Ascending aorta (tissue), 2 donors: ENCODE measurements at places on chromosomes 4 and X. TPM values are rescaled to one million over a fixed set of nuclear protein-coding genes. Genes with fewer than 3 reads are reported as not detected.

UVSSA gene
- 56.9 TPM for total RNA-seq

MTHFD2L gene
- not detected for total RNA-seq

DNA sequence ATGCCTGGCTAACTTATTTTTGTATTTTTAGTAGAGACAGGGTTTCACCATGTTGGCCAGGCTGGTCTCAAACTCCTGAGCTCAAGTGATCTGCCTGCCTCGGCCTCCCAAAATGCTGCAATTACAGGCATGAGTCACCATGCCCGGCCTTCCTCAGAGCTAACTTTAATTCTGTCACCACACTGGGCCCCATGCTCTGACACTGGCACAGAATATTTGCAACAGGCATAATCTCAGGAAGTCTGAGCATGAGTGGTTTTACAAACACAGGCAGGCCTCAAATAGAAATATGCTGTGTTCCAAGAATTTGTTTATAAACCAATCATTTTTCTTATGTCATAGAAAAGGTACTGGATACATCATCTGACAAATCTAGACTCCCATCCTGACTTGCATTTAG lies 32.7 kb upstream of the FAM9C start:
- no peaks in the 10 kb centered on the region for H3K27me3 ChIP-seq
- H3K4me1 ChIP-seq, result peaks cover 6% of the 10 kb centered on the region
- peak; percentile 71 for DNase-seq
- H3K27ac ChIP-seq, result peak overlapping the region; percentile 53
- H3K36me3 ChIP-seq, result no peaks in the 10 kb centered on the region

GUCY1A1 gene
- 37.1 TPM for total RNA-seq

FDCSP gene
- total RNA-seq, result not detected

GRCh38 chr4:11183356-11183740 lies 245.3 kb downstream of the HS3ST1 start:
- H3K4me1 ChIP-seq, result no peaks in the 10 kb centered on the region
- H3K27ac ChIP-seq, result no peak overlapping the region
- H3K27me3 ChIP-seq, result no peaks in the 10 kb centered on the region
- DNase-seq, result no peak

- no peak overlapping the region for H3K27ac ChIP-seq
- H3K4me3 ChIP-seq, result no peak overlapping the region
- no peaks in the 10 kb centered on the region for H3K36me3 ChIP-seq
- no peaks in the 10 kb centered on the region for H3K4me1 ChIP-seq
- no peak for DNase-seq
Observed at GRCh38 chrX:127572471-127572870, 479.7 kb downstream of the ACTRT1 start.

DNA sequence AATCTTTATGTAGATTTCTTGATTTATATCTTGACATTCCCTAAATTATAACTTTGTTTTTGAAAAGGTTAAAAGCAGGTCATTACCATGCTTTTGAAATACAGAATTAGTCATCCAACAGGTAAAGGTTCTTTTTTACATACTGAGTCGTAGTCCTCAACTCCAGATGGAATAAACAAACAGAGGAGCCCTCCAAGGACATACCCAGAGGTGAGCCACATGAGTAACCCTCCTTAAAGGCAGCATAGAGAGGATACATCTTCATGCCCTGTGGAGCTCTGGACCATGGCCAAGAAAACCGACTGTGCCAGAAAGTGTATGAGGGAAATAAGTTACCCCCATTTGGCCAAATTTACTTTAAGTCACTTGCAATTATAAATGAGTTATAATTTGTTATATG lies 95.3 kb upstream of the MCF2 start:
- DNase-seq, result no peak
- H3K36me3 ChIP-seq, result peaks cover 7% of the 10 kb centered on the region
- no peaks in the 10 kb centered on the region for H3K27me3 ChIP-seq
- H3K27ac ChIP-seq, result no peak overlapping the region
- no peaks in the 10 kb centered on the region for H3K4me1 ChIP-seq

GPRIN3 gene
- total RNA-seq, result 2.1 TPM

- H3K36me3 ChIP-seq, result no peaks in the 10 kb centered on the region
- H3K27me3 ChIP-seq, result no peaks in the 10 kb centered on the region
- no peak overlapping the region for H3K4me3 ChIP-seq
- DNase-seq, result no peak
- no peak overlapping the region for H3K27ac ChIP-seq
- H3K4me1 ChIP-seq, result no peaks in the 10 kb centered on the region
Observed at GRCh38 chr4:154030746-154031145, 241.9 kb upstream of the SFRP2 start.

FANCB gene
- not detected for total RNA-seq

RHOXF2B gene
- total RNA-seq, result not detected

- H3K4me1 ChIP-seq, result no peaks in the 10 kb centered on the region
- peak within 1 kb of the TSS; percentile 74 for H3K4me3 ChIP-seq
- no peaks in the 10 kb centered on the region for H3K27me3 ChIP-seq
- H3K36me3 ChIP-seq, result no peaks in the 10 kb centered on the region
- H3K27ac ChIP-seq, result peak within 1 kb of the TSS; percentile 76
- no peak for DNase-seq
Observed at GRCh38 chrX:56232221-56233082, at the start of gene KLF8. TSS of gene KLF8 (plus strand) at chrX:56232356. CDS start at chrX:56233335, 979 bp downstream.

NHS gene
- 8.8 TPM for total RNA-seq

DNA sequence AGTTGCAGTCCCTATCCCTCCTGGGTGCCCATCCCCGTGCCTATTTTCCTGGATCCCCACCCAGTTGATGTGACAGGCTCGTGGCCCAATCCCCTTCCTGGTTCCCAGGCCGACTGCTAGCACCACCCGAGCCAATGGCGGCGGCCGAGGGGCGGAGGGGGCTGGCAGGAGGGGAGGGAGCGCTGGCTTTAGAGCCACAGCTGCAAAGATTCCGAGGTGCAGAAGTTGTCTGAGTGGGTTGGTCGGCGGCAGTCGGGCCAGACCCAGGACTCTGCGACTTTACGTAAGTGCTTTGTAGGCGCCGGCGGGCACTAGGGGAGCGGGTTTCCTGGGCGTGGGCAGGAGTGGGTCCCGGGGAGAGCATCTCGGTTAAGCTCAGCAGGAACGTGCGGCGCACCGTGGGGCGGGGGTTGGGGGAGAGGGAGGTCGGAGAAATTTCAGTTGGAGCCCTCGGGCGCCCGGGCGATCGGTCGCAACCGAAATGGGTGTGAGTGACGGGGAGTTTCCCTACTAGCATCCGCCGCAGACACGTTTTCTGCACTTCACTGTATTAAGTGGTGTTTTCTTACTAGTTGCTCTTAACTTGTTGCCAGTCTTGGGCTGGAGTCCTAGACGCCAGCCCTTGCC lies at the start of gene PLS3:
Gene PLS3, plus strand, starts transcription at position 197 of the 627 bp plus-strand sequence. CDS start 49,077 bp downstream, outside the sequence.
- H3K4me3 ChIP-seq, result peak within 1 kb of the TSS; percentile 64
- DNase-seq, result peak; percentile 90
- H3K27me3 ChIP-seq, result peaks cover 5% of the 10 kb centered on the region
- H3K36me3 ChIP-seq, result no peaks in the 10 kb centered on the region
- H3K27ac ChIP-seq, result peak within 1 kb of the TSS; percentile 87

DNA sequence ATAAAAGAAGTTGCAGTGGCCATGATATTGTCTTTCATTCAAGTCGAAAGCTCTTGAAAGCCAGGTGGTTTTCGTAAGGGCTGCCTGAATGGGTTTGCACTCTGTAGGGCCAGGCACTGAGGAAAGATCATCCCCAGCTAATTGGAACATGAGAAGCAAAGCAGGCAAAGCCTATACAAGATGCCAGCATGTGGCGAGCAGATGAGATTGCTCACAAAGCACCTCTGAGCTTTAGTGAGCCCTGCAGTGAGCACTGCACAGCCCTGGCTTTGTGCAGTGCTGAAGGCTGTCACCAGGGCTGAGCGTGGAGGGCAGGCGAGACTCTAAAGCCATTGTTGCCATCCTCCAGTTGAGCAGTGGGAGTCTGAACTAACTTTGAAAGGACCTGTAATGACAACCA lies 53.8 kb downstream of the HADH start:
- peaks cover 7% of the 10 kb centered on the region for H3K4me1 ChIP-seq
- H3K27ac ChIP-seq, result no peak overlapping the region
- H3K36me3 ChIP-seq, result no peaks in the 10 kb centered on the region
- no peak for DNase-seq
- H3K27me3 ChIP-seq, result no peaks in the 10 kb centered on the region
- no peak overlapping the region for H3K4me3 ChIP-seq

DNA sequence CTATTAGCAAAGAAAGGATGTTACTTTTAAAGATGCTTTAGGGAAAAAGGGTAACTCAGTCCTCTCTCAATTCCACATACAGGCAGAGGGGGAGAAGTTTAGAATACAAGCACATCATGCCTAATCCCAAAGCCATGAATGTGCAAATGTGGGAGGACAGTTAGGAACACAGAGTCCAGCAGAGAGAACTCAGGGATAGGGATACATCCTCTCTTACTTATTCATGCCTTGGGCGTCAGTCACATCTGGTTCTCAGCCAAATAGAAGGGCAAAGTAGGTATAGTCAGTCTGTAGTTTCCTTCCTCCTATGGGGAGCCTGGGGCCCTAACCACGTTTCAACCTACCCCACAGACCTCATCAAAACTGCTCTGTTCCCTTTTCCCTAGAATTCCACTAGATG lies 87.8 kb downstream of the GRIA3 start:
- H3K36me3 ChIP-seq, result no peaks in the 10 kb centered on the region
- DNase-seq, result no peak
- H3K27me3 ChIP-seq, result no peaks in the 10 kb centered on the region
- no peak overlapping the region for H3K4me3 ChIP-seq

DNA sequence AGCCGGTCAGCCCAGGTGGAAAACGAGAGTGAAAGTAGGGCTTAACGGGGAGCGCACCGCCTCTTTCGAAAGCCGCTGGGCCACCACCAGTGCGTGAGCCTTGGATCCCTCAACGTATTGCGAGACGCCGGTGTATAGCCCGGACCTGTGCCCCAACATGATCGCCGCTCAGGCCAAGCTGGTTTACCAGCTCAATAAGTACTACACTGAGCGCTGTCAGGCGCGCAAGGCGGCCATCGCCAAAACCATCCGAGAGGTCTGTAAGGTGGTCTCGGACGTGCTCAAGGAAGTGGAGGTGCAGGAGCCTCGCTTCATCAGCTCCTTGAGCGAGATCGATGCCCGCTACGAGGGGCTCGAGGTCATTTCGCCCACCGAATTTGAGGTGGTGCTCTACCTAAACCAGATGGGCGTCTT lies 929 bp downstream of the MAB21L2 start:
- H3K4me3 ChIP-seq, result peak overlapping the region; percentile 18
- no peaks in the 10 kb centered on the region for H3K36me3 ChIP-seq
- no peaks in the 10 kb centered on the region for H3K27me3 ChIP-seq
- no peak for DNase-seq

DNA sequence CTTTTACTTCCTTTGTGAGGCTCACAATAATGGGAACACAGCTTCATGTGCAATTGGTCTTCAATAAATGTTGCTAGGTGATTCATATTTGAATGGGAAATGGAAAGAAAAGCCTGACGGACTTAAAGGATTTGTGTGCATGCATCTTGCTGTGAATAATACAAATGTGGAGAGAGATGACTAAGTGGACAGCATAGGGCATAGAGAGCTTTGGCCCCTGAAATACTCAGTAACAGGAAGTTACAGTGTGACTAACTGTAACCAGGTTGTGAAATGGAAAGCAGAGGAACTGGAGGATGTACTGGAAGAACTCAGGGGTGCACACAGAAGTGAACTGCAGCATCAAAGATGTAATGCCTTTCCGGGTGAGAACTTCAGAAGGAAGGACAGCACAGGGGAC lies 206.7 kb downstream of the MGST2 start:
- no peak overlapping the region for H3K4me3 ChIP-seq
- H3K27me3 ChIP-seq, result no peaks in the 10 kb centered on the region

DNA sequence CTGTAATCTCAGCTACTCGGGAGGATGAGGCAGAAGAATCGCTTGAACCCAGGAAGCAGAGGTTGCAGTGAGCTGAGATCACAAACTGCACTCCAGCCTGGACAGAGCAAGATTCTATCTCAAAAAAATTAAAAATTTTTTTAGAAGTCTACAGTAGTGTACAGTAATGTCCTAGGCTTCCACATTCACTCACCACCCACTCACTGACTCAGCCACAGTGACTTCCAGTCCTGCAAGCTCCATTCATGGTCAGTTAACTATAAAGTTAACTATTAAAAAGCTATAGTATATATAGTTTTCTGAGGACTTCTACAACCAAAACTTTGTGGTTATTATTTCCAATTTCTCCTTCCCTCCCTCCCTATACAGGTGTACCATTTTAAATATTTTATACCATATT lies 34.7 kb upstream of the NEUROG2 start:
- no peaks in the 10 kb centered on the region for H3K4me1 ChIP-seq
- DNase-seq, result no peak
- no peaks in the 10 kb centered on the region for H3K27me3 ChIP-seq
- H3K27ac ChIP-seq, result no peak overlapping the region

CDS1 gene
- total RNA-seq, result 0.11 TPM

POU3F4 gene
- total RNA-seq, result not detected

UGT8 gene
- not detected for total RNA-seq

- no peak overlapping the region for H3K27ac ChIP-seq
- no peaks in the 10 kb centered on the region for H3K4me1 ChIP-seq
- no peaks in the 10 kb centered on the region for H3K36me3 ChIP-seq
- H3K4me3 ChIP-seq, result no peak overlapping the region
Observed at GRCh38 chr4:64774626-64775025, 365.4 kb upstream of the TECRL start.
